ENCODE measurements at places on chromosomes 7 and 10.
A peak's percentile ranks its signal among the peaks of the same experiment; 100 is the strongest.

DNA sequence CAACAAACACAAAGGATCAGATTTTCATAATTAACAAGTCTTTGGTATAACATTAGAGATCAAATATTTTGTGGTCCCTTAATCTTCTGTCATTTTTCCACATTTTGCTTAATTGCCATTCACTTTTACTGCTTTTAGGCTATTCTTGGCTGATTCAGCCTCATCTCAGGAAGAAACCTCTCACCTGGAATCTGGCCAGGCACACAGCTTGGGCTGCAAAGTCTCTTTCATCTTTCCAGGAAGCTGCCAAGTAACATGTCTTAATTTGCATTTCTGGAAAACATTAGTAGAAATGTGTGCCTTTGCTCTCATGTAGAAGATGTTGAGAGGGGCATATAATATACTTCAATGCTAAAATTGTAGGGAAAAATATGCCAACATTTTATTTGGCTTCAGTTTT lies 174.2 kb upstream of the STEAP4 start:
- DNase-seq = no peak

GRCh38 chr10:27815846-27816245 lies 70.2 kb upstream of the MKX start:
- no peak for DNase-seq

DNA sequence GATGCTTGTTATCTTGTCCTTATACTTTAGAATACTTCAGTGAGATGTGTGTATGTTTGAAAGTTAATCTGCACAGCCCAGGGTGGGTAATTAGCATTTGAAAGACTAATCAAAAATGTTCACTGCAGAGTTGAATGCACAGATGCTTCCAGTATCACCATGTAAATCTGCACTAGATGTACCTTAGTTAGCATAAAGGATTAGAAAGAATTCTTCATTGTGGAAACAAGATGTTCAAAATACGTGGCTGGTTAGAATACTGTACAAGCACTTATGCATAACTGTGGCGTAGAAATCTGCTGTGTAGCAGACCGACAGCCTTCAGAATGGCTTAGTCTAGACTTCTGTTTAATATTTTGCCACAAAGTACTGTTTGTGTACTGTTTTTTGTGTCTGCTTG lies 2.2 kb upstream of the TMEM168 start:
- no peak for DNase-seq

GRCh38 chr10:18368273-18368672 lies 228.0 kb downstream of the CACNB2 start:
- DNase-seq = no peak

GRCh38 chr10:17249820-17250219 lies 21.8 kb downstream of the VIM start:
- DNase-seq = peak; percentile 19

- no peak for DNase-seq
These were observed 99.5 kb upstream of the IKZF1 start for GRCh38 chr7:50205011-50205410.

DNA sequence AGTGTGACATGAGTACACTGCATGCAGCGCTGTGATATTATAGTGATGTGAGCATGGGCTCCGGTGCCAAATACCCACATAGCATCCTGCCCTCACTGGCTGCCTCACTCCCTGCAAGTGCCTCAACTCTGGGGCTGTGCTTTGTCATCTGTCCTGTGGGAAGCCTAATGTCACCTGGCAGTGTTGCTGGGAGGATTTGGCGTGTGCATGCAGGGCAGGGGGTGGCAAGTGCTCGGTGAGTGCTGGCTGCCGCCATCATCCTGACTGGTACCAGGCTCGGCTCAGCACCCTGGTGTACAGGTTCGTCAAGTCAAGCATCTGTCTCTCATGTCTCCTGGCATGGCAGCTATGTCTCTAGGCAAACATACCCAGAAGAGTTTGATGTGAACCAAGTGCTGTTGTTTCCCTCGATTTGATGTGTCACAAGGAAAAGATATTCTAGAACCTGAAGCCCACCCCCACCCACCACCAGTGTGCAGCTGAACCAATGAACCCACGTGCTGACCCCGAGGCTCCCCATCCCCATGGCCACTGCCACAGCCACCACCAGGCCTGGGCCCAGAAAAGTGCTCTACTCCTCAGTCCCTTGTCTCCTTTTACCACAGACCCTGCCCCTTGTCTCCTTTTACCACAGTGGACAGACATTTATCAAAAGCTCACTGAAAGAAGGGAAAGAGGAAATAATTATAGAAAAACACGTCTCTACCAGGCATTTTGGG lies 135.8 kb downstream of the MAPK8 start:
- DNase-seq = no peak

- DNase-seq = no peak
These were observed 46.2 kb upstream of the GDF10 start for GRCh38 chr10:47253651-47254375.

DNA sequence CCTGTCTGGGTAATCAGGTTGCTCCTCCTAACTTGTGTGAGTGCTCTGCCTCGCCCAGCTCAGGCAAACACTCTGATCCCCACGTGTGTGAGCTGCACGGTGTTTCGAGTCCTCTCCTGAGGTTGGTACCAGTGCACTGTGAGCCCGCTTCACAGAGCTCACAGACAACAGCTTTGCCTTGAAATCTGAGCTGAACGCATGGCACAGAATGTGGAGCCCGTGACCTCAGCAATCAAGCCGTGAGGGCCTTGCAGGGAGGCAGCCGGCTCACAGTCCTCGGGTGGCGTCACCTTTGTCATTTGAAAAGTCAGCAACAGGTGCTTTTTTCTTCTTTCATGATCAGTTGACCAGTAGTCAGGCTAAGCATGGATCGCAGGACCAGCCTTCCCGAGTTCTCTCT lies 60.2 kb upstream of the ADGRA1 start:
- no peak for DNase-seq

- DNase-seq = no peak
These were observed 47.0 kb upstream of the AKR1C1 start for GRCh38 chr10:4916086-4916716.
